ENCODE measurements at places on chromosomes 1 and 21.

DNA sequence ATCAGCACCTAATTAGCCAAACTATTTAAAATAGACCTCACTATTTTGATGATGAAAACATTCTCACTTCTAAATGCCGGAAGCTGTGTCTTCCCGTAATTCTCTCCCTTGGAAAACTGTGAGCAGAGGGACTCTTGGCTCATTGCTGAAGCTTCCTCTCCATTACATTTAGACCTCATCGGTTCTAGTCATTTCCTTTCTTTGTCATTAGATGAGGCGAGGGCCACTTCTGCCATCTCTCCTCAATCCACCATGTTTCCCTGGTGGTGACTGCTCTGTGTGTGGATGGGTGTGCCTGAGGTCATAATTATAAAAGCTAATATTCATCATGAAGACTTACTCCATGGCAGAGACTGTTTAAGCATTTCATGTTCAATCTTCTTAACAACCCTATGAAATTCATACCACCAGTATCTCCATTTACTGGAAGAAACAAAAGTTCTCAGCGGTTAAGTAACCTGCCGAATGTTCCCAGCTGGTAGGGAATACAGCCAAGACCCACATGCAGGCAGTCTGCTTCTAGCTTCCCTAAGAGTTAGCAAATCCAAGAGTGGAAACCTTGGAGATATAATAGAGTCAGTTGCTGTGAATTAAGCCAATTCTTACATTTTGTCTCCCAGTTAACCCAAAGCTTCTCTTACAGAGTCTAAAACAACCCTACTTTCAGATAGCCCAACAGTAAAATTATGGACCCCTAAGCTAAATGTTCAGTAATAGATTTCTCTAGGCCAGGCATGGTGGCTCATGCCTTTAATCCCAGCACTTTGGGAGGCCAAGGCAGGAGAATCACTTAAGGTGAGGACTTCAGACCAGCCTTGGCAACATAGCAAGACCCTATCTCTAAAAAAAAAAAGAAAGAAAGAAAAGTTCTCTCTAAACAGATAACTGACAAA, 156.2 kb downstream of the ZBTB18 start:
- DNase-seq, result no peak

DNA sequence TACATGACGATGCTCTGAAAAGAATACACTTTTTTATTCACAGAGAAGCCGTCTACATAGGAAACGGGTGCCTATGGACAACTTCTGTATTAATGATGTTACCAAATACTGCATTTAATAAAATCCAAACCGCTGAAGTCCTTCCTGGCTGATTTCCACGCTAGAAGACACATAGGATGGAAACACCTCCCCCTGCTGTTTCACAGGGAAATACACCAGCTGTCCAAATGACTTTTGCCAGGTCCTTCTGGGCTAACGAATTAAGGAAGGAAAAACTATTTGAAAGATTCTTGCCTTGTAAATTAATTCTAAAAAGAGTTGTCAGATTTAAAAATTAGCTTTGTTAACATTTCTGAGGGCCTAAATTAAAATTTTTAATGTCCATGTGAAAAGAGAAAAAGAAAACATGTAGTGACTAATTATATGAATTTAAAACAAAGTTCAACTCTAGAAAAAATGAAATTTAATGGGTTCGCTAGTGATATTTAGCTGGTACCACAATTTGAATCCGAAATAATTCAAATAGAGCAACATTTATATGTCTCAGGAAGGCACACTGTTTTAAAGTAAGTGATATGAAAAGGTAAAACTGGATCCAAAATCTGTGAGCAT, 146.0 kb downstream of the RERE start:
- DNase-seq, result peak; percentile 69

DNA sequence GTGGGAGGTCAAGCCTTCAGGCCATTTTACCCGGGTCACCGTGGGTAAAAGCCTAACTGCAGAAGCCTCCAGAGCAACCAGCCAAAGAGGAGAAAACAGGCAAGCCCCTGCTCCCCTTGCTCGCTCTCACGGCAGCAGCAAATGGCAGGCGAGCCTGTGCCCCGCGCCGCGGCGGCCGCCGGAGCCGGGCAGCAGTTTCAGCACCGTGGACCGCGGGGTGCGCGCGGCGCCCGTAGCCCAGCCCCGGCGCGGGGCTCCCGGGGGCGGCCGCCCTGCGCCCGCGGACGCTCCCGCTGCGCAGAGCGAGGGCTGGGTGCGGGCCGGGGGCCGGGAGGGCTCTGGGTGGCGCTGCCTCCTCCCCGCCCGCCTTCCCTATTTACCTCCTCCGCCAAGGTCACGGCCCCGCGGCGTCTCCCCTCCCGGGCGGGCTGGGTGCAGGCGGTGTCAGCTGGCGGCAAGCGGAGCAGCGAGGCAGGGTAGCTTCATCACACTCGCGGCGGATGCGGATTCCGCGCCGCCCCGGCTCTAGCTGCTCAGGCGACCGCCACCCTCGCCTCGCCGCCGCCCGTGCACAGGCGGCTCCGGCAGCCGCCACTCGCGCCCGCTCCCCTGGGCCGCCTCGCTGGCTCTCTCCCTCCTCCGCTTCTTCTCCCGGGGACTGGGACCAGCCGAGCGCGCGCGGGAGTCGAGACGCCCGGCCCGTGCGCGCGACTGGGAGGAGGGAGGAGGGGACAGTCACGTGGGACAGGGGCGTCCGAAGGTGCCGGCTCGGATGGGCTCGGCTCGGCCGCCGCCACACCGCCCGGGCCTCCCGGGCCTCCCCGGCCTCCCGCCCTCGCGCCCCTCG, at the start of gene RGS7:
Gene RGS7, minus strand, starts transcription at position 687 of the 847 bp plus-strand sequence.
- no peak for DNase-seq

DNA sequence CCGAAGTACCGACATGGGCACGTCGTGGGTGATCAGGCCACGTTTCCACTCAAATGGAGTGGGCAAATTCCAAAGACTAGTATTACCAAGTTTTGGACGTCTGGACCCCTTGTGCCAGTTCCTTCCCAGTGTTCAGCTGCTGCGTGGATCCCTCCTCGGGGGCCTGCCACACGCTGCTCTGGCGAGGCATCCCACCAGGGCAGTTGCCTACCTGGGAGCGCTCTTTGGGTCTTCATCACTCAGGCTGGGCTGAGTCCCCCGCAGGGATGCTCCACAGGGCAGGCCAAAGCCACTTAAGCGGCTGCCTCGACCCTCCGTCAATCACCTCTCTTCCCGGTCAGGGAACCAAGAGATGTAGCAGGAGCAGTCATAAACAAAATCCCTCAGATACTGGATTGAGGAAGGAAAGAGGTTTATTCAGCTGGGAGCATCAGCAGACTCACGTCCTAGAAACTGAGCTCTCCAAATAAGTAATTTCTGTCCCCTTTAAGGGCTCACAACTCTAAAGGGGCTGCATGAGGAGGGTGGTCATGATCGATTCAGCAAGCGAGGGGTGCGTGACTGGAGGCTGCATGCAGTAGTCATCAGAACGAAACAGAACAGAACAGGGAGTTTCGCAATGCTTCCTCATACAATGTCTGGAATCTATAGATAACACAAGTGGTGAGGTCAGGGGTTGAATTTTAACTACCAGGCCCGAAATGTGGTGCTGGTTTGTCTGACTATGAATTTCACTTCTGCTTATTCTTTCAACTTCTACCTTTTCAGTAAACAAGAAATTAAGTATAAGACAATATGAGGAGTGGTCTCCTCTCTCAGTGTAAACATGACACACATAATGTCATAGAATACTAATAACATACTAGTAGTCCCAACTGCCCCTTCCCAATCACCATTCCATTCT, 998.6 kb upstream of the NCAM2 start:
- DNase-seq, result peak; percentile 72

DNA sequence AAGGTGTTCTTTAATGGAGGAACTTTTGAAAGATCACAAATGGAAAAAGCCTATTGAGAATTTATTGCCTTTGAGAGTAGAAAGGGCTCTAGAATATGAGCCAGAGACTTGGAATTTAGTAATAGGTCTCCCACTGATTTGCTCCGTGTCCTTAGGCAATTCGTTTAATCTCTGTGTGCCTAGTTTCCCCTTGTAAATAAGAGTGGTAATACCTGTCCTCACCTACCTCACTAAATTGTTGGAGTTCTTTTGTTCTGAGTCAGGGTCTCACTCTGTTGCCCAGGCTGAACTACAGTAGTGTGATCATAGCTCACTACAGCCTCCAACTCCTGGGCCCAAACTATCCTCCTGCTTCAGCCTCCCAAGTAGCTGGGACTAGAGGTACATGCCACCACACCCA, 15.0 kb upstream of the TEKT2 start:
- no peak for DNase-seq

- DNase-seq, result no peak
Measured at GRCh38 chr1:109242387-109242786, 7.0 kb upstream of the CELSR2 start.

Measured in NB4 (cell line).